H4 (cell line): ENCODE measurements at places on chromosomes 1 and 21.

DNA sequence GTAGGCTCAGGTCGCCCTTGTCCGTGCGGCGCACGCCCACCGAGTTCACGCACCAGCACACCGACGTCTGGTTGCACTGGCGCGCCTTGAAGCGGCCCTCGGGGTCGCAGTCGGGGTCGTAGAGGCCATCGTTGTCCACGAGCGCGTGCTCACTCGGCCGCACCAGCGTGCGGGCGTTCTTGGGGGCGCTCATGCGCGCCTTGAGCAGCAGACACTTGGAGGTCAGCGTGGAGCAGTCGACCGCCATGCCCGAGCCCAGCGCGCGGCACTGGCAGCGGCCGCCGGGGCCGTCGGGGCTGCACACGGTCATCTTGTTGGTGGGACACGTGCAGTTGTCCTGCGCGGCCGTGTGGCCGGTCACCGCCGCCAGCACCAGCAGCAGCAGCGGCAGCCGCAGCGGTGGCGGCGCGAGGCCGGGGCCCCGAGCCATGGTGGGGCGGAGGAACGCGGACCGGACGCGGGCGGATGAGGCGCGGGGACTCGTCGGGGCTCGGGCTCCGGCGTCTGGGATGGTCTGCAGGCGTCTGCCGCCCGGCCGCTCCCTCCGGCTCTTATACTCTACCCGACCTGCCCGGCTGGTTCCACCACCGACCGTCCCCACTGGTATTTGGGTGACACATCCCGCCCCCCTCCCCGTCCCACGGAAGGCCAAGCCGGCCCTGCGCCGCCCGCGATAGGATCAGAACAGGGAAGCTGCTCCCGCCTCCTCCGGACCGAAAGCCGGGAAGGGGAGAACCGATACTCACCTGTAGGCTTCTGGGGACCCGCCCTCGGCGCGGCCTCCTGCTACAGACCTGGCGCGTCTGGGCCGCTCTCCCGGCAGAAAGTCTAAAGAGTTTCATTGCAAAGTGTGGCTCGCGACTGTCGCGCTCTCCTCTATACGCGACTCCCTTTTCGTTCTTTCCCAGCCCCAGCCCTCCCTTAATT lies at the start of gene TACSTD2:
TACSTD2 (minus strand) TSS at position 526 of the 927 bp plus-strand sequence; CDS start at position 430, 96 bp downstream.
- no peak for DNase-seq

DNA sequence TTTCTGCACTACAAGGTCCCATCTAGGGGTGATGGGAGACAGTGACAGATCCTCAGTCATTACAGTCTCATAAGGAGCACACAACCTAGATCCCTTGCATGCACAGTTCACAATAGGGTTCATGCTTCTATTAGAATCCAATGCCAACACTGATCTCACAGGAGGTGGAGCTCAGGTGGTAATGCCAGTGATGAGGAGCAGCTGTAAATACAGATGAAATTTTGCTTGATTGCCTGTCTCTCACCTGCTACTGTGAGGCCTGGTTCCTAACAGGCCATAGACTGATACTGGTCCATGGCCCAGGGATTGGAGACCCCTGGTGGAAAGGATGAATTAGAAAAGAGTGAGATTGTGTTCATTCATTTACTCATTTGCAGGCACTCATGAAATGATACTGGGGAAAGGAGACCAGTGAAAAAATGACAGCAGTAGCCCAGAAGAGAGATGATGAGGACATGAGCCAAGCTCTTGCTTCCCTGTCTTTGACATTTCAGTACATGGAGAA lies 251.6 kb upstream of the DUSP10 start:
- no peak for DNase-seq

DNA sequence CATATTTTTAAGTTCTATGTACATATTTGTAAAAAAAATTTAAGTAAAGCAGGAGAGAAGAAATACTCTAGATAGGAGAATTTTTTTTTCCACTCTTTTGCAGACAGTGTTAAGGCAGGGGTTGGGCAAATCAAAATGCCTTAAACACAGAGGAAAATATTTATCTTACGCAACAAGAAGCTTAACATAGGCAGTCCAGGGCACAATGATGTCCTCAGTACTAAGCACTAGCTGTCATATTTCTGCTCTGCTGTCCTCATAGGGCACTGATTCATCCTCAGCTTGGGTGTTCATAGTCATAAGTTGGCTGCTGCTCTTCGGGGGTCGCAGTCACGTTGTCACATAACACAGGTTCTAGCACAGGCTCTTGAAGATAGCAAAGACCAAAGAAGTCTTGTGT lies 247.4 kb downstream of the PTBP2 start:
- DNase-seq = no peak

DNA sequence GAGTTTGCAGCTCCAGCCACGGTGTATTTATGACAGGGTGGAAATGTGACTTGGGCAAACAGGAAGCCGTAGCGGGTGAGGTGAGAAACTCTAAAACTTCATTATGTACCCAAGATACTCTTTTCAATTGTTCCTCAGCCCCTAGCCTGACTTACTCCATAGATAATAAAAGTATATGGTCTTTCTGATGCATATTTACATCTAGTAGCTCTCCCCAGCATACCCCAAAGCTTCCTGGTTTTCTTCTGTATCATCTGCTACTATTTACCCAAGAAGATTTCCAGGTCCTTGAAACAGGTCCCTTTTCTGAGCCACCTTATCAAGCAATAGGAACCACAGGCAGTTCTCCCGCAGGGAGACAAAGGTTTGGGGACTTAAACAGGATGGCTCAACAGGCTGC lies 201.5 kb upstream of the ESRRG start:
- DNase-seq = no peak

- no peak for DNase-seq
Measured at GRCh38 chr1:218702775-218703174, 357.6 kb downstream of the TGFB2 start.

- DNase-seq = peak; percentile 19
Measured at GRCh38 chr1:29767769-29768425, 531.6 kb downstream of the PTPRU start.

- no peak for DNase-seq
Measured at GRCh38 chr1:177891809-177892208, 78.0 kb downstream of the SEC16B start.

DNA sequence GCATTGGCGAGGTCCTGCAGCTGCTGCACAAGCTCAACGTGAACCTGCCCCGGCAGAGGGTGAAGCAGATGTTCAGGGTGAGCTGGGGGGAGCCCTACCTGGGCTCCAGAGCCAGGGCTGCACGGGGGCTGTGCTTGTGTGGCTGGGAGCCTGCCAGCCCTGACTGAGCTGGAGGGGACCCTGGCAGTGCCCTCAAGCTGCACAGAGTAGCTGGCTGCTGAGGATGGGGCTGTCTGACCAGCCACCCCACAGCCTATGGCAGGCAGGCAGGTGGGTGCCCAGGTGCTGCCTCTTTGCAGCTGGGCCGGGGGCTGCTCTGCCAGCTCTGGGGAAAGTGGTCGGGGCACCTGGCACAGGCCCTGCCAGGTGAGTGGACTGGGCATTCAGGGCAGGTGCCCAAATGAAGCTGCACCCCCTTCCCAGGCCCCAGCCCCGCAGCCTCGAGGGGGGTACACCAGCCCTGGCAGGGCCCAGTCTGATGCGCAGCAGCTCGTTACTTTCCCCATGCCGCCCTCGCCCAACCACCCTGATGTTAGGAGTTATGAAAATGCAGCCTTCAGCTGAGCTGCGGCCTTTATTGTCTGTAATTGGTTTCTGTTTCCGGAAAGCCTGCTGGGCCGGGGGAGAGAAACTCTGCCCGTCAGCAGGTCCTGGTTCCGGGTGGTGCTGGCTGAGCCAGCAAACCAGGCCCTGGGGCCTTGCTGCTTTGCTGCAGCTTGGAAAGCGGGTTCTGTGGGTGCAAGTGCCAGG lies 4.3 kb downstream of the PLCH2 start:
- no peak for DNase-seq

DNA sequence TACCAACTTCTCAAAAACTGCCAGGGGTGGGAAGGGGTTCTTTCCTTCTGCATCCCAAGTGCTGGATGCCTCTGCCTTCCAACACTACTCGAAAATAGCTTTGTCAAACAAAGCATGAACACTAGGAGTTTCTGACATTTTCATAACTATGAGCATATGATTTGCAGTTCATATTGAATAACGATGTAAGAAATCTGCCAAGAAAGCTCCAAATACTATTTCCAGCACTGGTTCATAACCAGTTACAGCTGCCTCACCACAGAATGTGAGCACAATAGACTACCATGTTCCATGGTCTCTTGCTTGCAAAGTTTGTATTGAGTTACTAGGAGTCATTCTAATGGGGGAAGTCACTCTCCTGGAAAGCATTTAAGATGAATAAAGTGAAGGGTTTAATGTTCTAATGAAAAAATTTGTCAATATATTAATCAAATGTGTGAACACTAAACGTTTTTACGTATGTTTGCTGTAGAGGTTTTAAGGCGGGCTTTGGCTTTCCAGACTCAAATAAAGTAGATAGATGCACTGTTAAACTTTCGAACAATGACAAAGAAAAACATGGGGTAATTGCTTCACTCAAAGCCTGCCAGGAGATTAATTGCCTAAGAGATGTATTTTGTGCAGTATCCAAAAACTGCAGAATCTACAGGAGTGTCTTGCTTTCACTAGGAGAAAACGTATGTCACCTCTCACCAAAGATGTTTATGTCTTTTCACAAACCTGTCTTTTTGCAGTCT lies 78.6 kb upstream of the UBE2U start:
- DNase-seq = no peak

- DNase-seq = no peak
Measured at GRCh38 chr1:174829990-174830389, 169.8 kb upstream of the CACYBP start.

DNA sequence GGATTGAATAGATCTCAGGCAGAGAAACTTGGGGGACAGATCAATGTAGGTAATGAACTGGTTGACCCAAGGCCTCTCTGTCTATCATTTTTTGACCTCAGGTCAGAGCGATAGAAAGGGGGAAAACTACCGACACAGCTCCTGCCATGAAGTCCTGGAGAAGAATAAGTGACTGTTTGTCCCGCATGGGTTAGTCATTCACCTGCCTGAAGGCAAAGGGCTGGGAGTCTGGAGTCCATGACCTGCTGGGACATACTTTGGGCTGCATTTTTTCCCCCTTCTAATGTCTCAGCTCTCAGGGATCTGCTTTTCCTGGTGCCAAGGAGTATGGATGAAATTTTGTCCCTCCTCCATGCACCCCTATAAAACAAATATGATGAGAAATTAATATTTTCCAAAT lies 1.6 kb upstream of the ROR1 start:
- DNase-seq = no peak

- DNase-seq = no peak
Measured at GRCh38 chr1:84997667-84998600, 1.0 kb upstream of the MCOLN2 start.

- DNase-seq = no peak
Measured at GRCh38 chr1:225410036-225410435, 17.8 kb downstream of the LBR start.

DNA sequence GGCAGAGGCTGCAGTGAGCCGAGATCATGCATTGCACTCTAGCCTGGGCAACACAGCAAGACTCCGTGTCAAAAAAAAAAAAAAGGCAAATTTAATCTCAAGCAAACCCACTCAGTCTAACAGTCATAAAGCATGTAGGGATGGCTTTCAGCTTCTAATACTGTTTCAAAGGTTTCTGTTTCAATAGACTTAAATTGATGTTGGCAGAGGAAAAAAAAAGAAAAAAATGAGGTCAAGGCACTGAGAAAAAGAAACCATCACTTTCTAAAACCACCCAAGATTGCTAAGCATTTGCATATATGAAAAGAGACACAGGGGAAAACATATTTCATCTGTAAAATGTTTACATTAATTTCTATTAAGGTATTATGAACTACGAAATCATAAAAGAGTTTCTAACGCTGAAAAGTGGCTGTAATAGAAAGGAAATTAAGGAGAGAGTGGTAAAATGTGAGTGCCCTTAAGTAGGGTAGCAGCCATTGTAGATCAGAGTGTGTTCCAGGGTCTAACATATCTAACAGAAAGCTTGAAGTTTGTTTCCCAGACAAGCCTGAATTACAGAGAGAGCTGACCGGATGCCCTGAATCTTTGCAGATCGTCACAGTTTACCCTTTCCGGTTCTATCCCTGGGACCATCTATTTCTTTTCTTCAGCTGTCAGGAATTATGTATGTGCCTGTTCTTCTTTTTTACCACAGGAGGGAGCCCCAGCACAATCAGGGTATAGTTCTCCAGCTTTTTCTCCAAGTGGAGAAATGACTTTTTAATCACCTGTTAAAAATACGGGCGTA lies 70.0 kb downstream of the PLD5 start:
- DNase-seq = peak; percentile 38

DNA sequence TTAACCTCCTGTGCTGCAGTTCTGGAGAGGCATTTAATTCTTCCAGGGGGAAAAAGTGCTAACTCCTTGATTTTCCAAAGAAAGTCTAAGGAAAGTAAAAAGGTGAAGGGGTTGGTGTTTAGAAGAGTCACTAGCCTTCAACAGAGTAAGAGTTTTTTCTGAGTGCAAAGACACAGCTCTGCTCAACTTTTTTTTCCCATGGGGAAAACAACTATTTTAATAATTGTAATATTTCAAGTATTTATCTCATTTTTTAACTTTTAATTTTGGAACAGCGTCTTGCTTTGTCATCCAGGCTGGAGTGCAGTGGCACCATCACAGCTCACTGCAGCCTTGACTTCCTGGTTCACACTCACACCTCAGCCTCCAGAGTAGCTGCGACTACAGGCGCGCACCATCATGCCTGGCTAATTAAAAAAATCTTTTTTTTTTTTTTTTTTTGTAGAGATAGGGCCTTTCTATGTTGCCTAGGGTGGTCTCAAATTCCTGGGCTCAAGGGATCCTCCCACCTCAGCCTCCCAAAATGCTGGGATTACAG lies 202.6 kb downstream of the APP start:
- no peak for DNase-seq

GRCh38 chr1:72892461-72892860 lies 610.1 kb upstream of the NEGR1 start:
- DNase-seq = no peak

DNA sequence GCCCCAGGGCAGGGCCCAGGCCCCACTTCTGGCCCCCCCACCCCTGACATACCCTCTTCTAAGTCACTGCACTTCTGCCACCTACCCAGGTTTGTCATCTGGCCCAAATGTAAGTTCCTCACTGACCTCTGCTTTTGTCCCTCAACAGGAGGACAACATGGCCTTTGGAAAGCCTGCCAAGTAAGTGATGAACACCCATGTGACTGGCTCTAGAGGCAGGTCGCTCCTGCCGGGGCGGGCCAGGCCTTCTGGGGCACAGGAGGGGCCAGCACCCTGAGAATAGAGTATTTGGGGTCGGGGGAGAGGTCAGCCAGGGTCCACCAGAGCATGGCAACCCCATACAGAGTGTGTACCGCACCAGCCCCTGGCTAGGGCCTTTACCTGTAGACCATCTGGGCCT lies 9.9 kb upstream of the SYTL1 start:
- DNase-seq = no peak

GRCh38 chr21:34910396-34910795 lies 138.7 kb downstream of the RUNX1 start:
- no peak for DNase-seq
